ENCODE measurements at places on chromosomes 1 and 21.

- no peak for DNase-seq
Observed at GRCh38 chr1:30005972-30006619, 717.3 kb downstream of the MATN1 start.

- DNase-seq, result no peak
Observed at GRCh38 chr1:60169206-60169605, 95.6 kb upstream of the C1orf87 start.

- DNase-seq, result no peak
Observed at GRCh38 chr1:37763791-37764413, 1.0 kb downstream of the EPHA10 start.

- no peak for DNase-seq
Observed at GRCh38 chr1:49298304-49298703, 521.6 kb upstream of the BEND5 start.

DNA sequence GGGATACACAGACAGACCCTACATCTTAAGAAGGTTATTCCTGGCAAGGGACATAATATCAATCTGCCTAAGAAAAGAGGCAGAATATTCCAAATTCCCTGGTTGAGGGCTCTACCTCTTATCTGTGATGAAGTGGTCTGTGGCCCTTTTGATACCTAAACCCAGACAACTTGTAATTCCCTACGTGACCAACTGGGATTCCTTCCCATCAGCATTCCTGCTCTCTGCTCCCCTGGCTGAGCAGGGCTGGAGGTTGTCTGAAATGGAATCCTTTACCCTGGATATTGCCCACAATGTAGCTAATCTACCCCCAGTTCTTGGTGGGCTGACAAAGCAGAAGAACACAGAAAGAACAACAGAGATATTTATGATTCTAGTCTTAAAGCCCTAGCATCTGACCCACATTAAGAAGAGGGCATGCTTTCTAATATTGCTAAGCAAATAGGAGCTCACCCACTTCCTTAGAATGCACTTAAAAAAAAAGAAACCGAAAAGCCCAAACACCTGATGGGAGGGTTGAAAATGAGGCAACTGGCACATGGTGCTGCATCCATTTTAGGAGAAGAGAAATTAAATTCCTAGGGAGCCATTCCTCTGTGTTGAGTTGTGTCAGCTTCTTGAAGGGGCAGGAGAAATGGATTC lies 36.8 kb downstream of the GADD45A start:
- DNase-seq, result no peak

- no peak for DNase-seq
Observed at GRCh38 chr1:147168626-147169058, 3.6 kb downstream of the PRKAB2 start.

- DNase-seq, result no peak
Observed at GRCh38 chr1:226599636-226600238, 51.2 kb downstream of the STUM start.

DNA sequence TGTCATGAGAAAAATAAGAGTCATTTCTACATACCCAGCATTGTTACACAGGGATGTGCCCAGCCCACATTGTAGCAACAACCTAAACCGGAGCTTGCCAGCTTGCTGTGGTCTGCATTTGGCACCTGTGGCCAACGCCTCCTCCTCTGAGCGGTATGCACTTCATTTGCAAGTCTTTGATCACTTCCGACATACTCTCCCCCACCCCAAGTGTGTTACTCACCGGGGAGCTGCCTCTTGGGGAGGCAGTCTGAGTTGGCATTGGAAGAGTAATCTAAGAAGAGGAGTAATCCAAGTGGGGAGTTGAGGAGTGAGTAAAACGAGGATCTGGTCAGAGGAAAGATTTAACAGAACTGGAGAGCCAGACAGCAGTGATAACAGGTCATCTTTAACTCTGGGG lies 3.8 kb downstream of the BCL9 start:
- DNase-seq, result peak; percentile 73

GRCh38 chr21:36456729-36457414 lies 23.1 kb downstream of the CLDN14 start:
- DNase-seq, result no peak

DNA sequence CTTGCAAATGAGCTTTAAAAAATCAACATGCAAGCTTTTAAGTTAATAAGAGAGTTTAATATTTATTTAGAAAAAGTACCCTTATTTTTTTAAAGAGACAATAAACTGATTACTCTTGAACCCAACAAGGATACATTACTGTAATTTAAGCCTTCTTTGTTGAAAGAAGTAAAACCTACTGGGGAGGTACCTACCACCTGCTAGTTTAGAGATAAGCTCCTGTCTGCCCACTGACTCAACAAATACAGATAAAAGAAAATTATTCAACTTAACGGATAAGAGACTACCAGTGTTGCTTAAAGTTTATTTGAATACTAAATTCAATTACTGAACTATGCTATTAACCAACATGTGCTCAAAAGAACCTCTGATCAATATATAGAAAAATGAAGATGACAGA lies 23.1 kb downstream of the USP24 start:
- no peak for DNase-seq
